NCI-H1694 treated with DMSO at 0.1 percent for 48 hours (cell line): ENCODE measurements at places on chromosomes 6 and 20.
A peak's percentile ranks its signal among the peaks of the same experiment; 100 is the strongest.

- DNase-seq, result no peak
These were observed 643.0 kb downstream of the HDGFL1 start for GRCh38 chr6:23212398-23212797.

GRCh38 chr6:38708496-38708895 is 5.6 kb upstream of the GLO1 start:
- no peak for DNase-seq

GRCh38 chr6:14499841-14500240 is 382.3 kb downstream of the CD83 start:
- no peak for DNase-seq

GRCh38 chr20:33516882-33517281 is 27.0 kb downstream of the CBFA2T2 start:
- no peak for DNase-seq

DNA sequence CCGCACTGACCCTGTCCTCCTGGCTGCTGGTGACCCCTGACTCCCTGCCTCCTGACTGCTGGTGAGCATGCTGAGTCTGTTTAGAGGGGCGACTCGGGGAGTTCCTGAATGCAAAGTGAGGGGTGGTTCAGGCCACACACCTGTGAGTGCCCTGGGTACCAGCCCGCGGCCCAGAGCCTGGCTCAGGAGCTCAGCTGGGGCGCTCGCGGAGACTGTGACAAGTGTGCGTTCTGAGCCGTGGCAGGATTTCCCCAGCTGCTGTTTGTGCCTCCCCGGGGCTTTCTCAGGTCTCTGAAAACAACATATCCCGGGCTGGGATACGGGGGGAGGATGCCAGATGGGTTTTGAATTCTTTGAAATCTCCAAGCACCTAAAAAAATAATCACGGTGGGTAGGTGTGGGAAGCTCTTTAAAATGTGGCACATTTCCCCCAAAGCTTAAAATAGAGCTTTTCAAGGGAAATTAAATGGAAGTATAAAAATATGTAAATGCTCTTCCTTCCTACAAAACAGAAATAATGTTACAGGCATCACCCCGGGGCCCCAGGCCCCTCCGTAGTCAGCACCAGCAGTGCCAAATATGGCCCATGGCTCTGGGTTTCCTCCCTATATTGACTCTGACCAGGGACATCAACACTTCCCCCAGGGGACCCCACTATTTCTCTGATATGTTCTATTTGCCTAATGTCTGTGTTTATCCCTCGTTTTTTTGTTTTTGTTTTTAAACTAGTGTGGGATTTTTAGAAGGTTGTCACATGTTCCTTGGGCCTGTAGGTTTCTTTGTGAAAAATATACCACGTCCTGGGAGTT is 49.9 kb upstream of the TAGAP start:
- peak; percentile 68 for DNase-seq

GRCh38 chr6:135871878-135872277 is 20.4 kb downstream of the PDE7B start:
- DNase-seq, result no peak
